ENCODE measurements at places on chromosomes 13 and 19.

DNA sequence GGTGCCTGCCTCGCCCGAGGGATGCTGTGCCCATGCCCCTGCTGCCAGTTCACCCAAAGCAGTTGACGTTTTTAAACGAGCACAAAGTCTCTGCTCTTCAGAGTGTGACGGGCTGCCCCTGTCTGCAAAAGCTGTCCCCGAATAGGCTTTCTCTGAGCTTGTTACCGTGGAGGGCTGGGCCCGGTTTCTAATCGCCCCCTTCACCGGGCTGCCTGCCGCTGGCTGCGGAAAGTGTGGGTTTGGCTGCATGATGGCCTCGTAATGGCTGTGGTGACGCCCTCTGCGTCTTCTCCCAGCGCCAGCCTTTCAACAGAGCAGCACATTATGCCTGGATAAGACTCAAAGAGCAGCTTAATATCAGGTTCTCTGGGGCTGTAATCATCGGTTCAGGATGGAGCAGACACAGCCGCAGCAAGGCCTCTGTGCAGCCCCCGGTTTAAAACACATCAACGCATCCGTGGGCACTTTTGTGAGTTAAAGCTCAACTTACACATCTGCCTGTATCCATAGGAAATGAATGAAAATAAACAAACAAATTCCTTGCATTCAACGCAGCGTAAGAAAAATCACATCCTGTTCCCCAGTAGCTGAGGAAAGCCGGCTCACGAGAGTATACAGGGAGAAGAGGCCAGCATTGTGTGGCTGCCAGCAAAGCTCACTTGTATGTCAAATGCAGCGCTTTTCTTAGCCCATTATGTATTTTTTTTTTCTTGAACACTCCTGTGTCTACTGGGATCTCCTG, 166.4 kb upstream of the SOX1 start:
- no peak for DNase-seq

DNA sequence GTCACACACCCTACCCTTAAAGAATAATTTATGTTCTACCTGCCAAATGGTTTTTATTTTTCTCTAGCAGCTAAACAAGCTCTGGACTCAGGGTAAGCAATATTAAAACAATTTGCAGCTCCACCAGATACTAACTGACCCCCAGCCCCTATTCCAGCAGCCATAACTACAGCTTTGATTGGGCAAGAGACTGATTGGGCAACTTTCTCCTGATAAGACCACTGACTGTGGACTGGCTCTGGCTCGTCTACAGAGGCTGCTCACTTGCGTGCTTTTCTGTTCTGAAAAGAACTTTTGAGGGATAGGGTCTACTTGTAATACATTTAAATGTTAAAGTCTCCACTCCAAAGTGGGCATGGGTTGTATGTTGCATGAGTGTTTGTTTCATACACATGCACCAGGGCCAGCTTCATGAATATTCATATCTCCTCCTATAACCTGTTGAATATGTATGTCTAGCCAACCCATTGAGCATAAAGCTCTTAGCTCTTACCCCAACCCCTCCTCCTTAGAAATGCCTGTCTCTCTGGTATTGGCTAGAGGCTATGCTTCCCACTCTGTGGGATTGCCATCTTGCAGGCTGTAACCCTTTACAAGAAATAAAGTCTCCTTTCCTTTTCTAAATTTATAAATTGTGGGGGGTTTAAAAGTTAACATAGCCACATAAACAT, 19.9 kb downstream of the OR7A5 start:
- DNase-seq: no peak

DNA sequence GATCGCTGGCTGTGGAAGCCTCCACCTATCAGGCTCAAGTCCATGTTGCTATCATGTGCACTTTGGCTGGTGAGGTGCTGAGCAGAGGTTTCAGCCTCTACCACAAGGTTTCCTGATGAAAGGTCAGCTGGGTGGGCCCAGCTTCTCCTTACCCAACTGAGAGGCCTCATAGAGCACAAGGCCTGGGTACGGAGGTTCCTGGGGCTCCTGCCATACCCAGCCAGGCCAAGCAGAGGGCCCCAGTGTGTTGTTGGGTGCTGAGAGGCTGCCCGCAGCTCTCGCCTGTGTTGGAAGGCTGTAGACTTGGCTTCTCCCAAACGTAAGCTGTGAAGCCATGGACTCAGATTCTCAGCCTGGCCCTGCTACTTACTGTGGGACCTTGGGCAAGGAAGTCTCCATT, 28.2 kb downstream of the ACTN4 start:
- DNase-seq: no peak

DNA sequence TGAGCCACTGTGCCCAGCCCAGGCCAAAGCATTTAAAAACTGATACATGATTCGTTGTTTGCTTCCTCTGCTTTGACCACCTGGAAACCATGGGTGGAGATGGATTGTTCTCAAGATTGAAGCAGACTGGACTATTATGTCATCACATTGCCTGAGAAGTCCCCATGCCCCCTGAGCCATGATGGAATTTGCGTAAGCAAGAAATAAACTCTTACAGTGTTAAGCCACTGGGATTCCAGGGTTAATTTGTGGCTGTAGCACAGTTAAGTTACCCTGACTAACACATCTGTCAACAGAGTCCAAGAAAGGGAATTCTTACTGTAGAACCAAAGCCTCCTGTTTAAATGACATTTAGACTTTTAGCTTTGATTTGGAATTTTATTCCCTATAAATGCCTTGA, 19.4 kb upstream of the DHRS12 start:
- no peak for DNase-seq

GRCh38 chr13:111008351-111008750, 93.5 kb upstream of the ANKRD10 start:
- DNase-seq: no peak

- no peak for DNase-seq
These were observed 59.2 kb upstream of the MYCBP2 start for GRCh38 chr13:77386046-77386445.

- DNase-seq: no peak
These were observed 499.5 kb upstream of the SPRY2 start for GRCh38 chr13:80840316-80840976.

DNA sequence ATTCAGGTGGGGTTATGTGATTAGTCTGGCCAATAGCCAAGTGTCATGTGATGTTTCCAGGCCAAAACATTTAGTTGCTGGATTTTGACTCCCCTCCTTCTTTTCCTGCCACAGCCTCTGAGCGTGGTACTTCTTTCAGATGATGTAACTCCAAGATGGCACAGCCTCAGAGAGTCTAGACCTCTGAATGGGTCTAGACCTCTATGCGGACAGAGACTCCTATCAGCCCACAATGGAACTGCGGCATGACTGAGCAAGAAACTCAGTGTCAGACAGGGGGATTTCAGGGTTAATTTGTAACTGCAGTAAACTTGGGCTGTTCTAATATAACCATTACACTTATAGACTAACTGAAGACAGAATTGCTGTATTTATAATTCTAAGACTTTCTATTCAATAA, 42.6 kb upstream of the ZDHHC20 start:
- DNase-seq: no peak

DNA sequence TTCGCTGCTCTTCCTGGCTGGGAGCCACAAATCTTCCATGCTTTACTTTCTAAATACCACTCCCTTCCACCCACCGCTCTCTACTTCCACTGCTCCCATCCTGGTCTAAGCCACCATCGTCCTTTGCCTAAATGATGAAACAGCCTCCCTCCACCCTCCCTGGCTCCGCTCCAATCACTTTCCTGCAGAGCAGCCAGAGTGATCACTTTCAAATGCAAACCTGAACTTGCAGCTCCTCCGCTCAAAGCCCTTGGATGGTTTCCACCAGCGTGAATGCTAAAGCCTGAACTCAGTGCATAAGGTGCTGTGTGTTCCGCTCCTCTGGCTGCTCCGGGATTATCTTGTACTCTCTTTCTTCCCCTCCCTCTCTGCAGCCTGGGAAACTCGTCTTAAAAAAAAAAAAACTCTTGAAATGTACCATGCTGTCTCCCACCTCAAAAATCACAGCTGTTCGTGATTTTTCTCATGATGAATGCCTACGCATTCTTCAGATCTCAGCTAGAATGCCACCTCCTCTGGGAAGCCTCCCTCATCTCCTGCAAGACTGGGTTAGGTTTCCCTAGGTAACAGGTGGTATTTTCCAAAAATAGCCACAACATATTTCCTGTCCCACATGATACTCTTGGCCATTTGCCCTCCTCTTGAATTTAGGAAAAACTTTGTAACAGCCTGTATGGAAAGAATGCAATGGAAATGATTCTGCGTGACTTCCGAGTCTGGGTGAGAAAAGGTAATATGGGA, 3.7 kb upstream of the SIN3B start:
- no peak for DNase-seq

DNA sequence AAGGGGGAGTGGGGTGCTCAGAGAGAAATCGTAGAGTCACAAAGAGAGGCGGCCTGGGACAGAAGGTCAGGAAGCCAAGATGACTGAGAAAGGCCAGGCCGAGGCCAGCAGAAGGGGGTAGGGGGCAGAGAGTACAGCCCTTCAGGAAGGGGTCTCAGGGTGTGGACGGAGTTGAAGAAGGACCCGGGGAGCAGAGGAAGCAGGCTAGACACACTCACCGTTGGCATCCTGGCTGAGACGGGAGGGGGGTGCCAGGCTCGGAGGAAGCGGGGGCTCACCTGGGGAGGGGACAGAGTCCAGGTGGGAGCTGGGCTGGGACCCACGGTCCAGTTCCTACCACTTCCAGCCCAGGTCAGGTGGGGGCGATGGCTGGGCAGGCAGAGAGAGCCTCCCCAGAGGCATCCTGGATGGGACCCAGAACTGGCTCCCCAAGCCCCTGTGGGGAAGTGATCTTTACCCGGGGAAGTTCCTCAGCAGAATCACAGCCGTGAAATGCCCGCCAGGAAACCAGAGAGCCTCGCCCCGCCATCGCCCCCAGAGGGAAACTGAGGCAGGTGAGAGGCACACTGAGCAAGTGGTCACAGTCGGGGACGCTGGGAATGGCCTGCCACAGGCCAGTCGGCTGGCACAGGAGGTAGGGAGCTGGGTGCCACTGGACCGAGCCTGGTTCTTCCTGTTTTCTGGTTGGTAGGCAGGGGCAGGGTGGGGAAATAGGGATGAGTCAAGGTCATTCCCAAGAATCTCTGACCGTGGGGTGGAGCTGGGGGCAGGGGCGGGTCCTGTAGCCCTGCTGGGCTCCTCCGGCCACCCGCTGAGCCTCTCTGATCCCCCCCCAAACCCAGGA, 1.4 kb downstream of the MATK start:
- peak; percentile 31 for DNase-seq

DNA sequence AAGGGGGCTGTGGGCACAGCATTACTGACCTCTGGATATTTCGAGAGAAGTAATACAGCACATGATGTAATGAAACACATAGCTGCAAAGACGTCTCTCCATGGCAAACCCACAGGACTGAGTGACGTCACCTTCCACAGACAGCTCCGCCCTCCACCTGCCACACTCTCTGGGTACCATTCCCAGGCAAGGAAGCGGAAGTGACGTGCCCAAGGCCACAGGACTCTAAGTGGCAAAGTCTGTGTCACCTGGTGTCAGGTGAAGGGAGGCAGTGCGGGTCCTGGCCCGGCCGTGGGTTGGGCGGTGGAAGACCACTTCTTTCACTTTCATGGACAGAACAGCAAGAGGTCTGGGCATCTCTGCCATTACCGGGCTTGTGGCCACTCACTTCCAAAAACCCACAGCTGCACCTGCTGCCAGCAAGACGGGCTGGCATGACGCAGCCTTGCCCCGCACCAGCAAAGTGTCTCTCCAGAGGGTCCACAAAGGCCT, 6.8 kb upstream of the ADPRHL1 start:
- no peak for DNase-seq

GRCh38 chr13:21686751-21687391, 16.0 kb downstream of the FGF9 start:
- DNase-seq: no peak

DNA sequence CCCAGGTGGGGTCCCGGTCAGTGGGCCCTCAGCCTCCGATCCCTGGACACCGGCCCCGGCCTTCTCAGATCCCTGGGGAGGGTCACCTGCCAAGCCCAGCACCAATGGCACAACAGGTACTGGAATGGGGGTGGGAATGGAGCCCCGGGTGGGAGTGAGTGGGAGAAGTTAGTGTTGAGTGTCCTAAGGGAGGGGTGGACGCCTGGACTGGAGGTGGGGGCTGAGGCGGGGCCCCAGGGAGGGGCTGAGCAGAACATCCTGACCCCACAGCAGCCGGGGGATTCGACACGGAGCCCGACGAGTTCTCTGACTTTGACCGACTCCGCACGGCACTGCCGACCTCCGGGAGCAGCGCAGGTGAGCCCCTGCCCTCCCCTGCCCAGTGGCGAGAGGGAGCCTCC, 17.7 kb downstream of the EPN1 start:
- no peak for DNase-seq

- no peak for DNase-seq
These were observed 1.3 kb upstream of the ZNF653 start for GRCh38 chr19:11506967-11507366.

DNA sequence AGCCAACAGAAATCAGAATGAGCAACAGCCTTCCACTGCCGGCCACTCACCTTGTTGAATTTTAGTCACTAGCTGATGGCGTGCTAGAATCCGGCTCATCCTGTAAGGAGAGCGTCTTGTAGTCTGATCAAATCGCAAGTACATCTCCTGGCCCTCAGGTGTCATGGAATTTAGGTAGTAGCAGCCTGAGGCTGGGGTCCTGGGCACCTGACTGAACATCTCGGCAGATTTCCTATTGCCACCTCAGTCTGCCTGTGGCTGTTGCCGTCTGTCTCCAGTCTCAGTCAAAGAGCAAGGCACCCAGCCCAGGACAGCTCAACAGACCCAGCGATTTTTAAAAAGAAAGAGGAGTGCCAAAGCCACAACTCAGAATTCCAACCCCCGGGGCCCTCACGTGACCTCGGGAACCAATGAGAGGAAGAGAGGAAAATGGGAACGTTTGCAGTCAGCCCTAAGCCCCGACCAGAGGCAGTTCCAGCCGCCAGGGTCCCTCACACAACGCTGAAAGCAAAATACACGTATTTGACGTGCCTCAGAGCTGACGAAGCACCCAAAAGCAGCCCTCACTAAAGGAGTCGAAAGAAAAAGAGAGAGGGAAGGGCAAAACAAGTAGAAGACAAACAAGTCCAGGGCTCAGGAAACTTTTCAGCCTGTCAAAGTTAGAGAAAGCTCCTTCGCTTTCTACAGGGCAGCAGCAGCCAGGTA, at the start of gene STARD13:
TSS of gene STARD13 (minus strand) at position 336 of the 705 bp plus-strand sequence. CDS start at position 219, 117 bp downstream.
- DNase-seq: peak; percentile 83

GRCh38 chr13:99363949-99364348, 56.8 kb upstream of the GPR183 start:
- no peak for DNase-seq
